ENCODE measurements at places on chromosomes 6 and 20.
A peak's percentile ranks its signal among the peaks of the same experiment; 100 is the strongest.

- no peak for DNase-seq
Measured at GRCh38 chr6:101401792-101402621, 8.5 kb downstream of the GRIK2 start.

DNA sequence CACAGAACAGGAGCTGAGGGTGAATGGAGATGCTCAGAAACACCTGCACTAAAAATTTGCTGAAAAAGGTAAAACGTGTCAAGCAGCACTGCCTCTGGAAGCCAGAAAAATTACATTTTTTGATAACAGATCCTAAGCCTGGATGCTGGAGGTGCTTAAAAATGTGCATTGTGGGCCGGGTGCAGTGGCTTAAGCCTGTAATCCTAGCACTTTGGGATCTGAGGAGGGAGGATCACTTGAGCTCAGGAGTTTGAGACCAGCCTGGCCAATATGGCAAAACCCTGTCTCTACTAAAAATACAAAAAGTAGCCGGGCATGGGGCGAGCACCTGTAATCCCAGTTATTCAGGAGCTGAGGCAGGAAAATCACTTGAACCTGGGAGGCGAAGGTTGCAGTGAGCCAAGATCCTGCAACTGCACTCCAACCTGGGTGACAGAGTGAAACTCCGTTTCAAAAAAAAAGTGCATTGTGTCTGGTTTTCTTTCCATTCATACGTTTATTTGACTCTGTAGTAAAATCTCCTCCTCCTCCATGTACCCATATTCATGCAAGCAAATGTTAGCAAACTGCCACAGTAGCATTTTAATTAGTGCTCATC lies 587 bp upstream of the BTN3A1 start:
- DNase-seq, result no peak

GRCh38 chr6:145547594-145548335 lies 187.6 kb downstream of the EPM2A start:
- no peak for DNase-seq

DNA sequence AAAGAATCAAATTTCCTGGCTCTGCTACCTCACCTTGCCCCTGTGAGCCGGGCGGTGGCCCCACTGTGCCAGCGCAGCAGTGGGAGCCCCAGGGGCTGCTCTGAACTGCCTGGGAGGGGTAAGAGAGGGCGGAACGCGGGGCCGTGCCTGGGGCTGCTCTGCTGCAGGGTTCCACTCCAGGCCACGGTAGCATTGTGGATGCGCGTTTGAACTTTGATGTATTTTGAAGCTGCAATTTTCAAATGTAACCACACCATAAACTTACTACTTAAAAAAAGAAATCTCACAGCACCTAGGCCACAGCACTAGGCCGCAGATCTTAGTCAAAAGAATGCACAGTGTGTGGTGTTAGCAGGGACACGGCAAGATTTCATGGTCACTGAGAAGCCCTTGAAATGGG lies 57.5 kb downstream of the PRDM1 start:
- DNase-seq, result no peak

- DNase-seq, result no peak
Measured at GRCh38 chr6:23957017-23957416, 169.0 kb upstream of the NRSN1 start.

DNA sequence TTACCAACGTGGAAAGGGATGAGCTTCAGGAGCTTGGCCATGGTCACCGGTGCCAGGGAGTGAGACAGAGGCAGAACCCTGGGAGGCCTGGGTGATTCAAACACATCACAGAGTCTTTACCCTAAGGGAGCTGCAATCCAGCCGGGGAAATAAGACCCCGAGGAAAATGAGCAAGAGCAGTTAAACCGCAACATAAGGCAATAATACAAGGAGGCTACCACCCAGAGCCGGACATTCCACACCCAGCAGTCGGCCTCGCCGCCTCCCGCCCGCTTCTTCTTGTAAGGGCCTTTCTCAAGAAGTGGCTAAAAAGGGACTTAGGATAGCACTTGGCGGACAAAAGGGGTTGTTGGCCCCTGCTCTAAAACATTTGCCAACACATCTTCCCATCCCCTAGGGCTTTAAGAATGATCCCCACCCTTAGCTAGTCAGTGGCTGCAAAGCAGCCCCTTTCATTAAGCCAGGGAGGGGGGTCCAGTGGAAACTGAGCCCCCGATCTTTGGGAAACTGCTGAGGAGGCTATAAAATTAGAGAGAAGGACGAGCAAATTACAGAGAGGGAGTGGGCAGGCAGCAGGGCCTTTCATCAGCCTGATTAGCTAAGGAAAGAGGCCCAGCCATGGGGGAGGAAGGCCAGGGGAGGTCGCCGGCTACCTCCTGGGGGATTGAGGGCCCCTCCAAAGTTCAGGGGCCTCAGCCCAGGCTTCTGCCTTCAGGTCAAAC lies 34.3 kb downstream of the SNX5 start:
- no peak for DNase-seq

- no peak for DNase-seq
Measured at GRCh38 chr6:158374020-158374419, 61.8 kb downstream of the TULP4 start.

DNA sequence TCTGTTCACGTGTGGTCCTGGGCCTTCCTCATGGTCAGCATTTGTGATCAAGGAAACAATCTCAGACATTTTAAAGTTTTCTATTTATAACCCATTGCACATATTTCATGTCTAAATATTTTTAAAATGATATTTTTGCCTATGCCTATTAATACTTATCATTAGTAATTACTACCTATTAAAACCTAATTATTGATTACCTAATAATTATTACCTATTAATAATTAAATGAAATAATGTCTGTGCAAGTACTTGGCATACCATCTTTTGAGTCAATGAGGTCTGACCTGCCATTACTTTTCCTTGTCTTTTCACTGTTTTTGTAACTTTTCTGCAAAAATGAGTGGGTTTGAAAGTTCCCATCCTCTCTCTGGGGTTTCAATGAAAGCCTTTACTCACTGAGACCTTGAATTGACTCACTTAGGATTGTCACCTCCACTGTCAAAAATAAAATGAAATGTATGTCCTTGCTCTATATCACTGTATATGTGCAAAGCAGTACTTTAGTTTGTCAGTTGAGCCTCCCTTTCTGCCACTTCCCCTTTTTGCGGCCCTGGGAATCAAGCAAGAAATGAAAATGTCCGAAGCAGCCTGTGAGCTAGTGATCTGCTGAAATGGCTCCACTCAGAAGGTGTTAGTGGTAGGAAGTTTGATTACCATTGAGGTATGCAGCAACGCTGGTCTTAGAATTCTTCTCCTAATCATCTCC lies 87.8 kb downstream of the L3MBTL3 start:
- DNase-seq, result no peak

DNA sequence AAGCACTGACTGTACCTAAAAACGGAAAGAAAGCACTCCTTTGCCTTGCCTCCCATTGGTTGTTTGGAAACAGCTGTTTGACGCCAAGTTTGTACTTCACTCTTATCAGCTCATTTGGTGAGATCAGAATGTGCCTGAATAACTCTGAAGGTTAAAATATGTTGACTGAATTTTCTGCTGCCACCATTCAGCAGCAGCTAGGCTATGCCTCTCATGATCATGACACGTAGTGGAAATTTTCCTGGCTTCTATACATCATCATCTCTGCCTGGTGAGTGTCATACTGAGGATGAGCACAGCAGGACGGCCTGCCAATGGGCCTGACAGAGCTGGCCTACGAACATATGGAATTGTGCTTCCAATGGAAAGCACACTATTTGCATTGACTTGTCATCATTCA lies 704.9 kb upstream of the CITED2 start:
- no peak for DNase-seq

DNA sequence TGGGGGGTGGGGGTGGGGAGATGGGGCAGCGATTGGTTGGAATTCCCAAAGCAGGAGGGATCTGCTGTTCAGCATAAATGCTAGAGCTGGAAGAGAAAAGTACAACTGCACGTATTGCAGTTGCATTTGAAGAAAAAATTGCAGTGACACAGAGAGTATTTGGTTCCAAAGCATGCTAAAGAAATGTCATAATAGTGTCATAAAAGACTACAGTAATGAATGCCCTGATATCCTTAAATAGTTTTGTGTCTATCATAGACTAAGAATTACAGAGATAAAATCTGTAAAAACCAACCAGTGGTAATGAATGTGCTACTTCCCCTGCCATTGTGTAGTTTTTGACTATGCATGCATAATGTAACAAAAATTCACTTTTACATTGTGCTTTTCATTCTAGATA lies 693.6 kb upstream of the SLC35B3 start:
- DNase-seq, result no peak

GRCh38 chr20:62823688-62824475 lies 7.0 kb downstream of the COL9A3 start:
- no peak for DNase-seq

DNA sequence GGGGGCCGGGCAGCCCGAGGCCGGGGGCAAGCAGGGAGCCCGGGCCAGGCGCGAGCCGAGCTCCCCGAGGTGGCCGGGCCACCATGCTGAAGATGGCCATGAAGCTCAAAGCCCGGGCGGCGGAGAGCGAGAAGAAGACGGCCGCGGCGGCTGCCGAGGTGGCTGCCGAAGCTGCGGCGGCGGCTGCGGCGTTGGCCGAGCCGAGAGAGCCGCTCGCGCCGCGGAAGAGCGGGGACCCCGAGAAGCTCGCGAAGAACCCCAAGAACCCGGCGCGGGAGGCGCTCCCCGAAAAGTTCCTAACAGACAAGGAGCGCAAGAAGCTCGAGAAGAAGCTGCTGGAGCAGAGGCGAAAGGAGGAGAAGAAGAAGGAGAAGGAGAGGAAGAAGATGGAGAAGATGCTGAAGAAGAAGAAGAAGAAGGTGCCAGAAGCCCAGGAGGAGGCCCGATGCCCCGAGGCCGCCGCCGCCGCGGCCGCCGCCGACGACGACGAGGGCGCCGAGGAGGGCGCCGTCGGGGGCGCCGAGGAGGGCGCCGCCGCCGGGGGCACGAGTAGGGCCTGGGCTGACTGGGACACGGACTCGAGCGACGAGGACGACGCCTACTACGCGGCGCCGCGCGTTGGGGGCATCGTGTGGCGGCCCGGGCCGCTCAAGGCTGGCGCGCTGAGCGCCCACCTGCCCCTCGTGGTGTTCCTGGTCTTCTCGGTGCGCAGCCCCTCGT lies 37.4 kb downstream of the GNAS start:
- peak; percentile 7 for DNase-seq

DNA sequence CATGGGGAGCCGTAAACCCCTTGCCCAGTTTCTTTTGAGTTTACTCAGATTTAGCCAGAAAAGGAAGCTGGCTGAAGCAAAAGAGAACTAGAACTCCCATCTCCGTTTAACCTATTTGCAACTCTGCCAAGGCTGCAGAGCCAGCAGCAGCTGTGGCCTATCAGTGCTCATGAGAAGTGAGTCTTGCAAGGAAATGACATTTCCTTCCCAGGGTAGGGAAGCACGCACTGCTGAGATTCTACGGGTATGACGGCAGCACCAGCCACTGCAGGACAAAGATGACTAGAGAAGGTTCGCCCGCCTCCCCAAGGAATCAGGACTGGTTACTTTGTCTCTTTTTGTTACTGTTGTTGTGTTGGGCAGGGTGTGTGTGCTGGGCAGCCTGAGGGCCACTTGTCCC lies 47.6 kb downstream of the PPP1R3G start:
- DNase-seq, result no peak

DNA sequence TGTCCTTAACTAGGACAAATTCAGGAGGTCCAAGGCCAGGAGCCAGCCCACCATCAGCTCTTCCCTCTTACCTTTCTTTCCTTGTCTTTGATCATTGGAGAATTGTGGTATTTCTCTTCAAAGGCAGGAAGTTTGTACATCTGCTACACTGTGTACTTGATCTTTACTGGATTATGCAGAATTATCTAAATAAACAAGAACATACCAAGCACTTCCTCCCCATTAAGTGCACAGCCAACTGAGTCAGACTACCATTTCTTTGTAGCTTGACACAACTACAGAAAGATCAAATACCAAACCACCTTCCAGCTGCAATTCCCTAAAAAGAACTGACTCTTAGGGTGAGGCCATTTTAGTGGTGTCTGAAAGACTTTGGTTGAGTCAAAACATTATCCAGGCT lies 195.1 kb downstream of the HDGFL1 start:
- no peak for DNase-seq

DNA sequence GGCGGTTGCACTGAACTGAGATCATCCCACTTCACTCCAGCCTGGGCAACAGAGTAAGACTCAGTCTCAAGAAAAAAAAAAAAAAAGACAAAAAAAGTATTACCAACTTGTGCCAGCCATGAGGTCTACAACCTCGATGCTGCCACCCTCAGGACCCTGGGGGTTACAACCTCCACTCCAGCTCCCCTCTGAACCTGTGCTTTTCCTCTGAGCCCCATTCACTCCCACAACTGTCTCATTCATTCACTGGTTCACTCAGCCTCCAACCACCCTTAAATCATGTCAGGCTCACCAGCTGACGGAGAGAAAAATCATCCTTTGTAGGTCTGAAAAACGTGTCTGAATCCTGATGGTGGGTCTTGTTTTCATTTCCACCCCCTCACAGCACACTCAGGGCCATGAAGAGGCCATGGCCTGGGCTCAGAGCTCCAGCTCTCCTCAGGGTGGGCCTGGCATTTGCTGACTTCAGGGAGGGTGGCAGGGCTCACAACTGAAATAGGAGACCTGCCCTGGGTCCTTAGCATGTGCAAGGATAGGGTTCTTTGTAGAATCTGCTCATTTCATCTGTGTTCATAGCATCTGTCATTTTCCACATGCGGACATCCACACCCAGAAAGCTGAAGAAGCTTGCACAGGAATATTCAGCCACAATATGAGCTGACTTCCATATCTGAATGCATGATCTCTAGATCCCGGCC lies 1.9 kb upstream of the ULBP1 start:
- DNase-seq, result no peak

DNA sequence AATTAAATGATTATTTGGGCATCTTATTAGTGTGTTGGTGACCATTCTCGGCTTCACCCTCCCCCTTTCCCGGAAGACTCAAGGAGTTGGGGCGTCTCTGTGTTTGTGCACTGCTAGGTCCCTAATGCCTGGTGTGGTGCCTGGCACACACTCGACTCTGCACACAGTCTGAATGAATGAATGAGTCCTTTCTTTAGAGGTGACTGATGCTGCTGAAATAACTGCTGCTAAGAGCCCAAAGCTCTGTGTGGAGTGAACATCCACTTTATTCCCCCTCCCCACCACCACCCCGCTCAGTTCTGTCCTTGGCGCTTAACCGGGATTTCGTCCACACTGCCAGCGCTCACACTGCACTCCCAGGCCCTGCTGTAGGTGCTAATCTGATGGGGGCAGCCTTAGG lies 1.2 kb upstream of the PHACTR3 start:
- DNase-seq, result no peak

Measured in activated naive CD8-positive, alpha-beta T cell treated with anti-CD3 and anti-CD28 coated beads, Interleukin-2, amount 50 U/mL, for 16 hours (primary cell).